ENCODE measurements at places on chromosomes 12 and 14.
A peak's percentile ranks its signal among the peaks of the same experiment; 100 is the strongest.

GRCh38 chr14:55897031-55897430, 221.2 kb upstream of the PELI2 start:
- no peak for DNase-seq

- no peak for DNase-seq
Observed at GRCh38 chr14:95257521-95257920, 62.2 kb downstream of the CLMN start.

DNA sequence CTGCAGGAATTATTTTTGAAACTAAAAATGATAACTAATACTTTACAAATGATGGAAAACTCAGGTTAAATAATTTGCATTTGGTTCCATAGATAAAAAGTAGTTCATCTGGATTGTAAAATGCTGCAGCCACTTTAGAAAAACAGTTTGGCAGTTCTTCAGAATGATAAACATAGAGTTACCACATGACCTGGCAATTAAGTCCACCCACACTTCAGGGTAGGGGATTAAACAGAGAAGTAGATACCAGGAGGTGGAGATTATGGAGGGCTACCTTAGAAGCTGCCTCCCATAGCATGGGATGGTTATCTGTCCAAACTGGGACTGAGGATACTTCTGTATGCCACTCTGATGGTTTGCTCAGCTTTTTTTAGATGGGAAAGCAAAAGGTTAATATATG, 22.2 kb downstream of the ARF6 start:
- DNase-seq = no peak

GRCh38 chr14:85516239-85517113, 13.5 kb upstream of the FLRT2 start:
- no peak for DNase-seq

- DNase-seq = no peak
Observed at GRCh38 chr12:74169607-74170006, 368.0 kb upstream of the ATXN7L3B start.

GRCh38 chr14:101254805-101255764, 306.2 kb upstream of the DIO3 start:
- DNase-seq = no peak

GRCh38 chr14:34983148-34983760, 462 bp downstream of the SRP54 start:
- no peak for DNase-seq

GRCh38 chr14:64234877-64235651, 59.1 kb downstream of the ESR2 start:
- DNase-seq = no peak

DNA sequence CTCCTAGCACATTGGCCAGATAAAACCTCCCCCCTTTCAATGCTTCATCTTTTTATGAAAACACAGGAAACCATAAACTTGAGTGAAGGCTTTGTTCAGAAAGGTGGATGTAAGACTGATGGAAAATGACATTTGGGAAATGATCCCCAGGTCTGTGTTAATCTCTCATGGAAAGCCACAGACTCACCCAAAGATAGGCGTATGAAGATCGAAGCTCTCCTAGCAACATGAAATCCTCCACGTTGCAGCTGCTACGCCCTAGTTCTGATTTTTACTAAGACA, 63.4 kb upstream of the PTGR2 start:
- DNase-seq = no peak

GRCh38 chr14:91805659-91806058, 61.7 kb downstream of the TC2N start:
- no peak for DNase-seq

DNA sequence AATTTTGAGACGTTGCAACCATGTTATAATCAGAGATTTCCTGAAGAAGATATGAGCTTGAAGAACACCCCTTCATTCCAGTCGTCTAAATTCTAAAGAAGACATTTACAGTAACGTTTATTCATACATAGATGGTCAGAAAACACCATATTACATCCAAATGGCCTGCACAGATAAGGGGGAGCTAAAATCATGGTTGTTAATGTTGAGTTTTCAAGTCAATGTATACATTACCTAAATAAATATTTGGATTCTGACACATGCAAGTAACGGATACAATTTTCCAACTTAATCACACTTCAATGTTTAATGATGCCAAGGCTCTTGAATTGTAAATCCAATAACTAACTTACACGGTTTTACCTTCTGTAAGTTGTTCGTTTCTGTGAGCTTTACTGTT, 318.4 kb downstream of the SLC6A15 start:
- DNase-seq = no peak

DNA sequence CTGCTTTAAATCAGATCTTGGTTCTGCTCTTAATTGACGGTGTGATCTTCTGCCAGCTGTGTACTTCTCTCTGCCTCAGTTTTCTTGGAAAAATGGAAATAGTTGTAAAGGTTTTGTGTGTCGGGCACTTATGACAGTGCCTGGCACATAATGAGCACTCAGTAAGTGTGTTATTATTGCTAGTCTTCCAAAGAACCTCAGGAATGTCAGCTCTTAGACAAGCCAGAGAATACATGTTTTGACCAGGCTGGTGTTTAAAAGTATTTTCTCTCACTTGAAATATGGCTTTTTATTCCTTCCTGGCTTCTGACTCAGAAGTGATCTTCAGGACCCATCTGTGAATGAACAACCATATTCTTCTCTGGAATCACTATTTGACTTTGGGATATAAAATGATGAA, 304.1 kb downstream of the SNAPC1 start:
- no peak for DNase-seq

- DNase-seq = peak; percentile 39
Observed at GRCh38 chr12:100267603-100268281, 765 bp downstream of the SCYL2 start.

DNA sequence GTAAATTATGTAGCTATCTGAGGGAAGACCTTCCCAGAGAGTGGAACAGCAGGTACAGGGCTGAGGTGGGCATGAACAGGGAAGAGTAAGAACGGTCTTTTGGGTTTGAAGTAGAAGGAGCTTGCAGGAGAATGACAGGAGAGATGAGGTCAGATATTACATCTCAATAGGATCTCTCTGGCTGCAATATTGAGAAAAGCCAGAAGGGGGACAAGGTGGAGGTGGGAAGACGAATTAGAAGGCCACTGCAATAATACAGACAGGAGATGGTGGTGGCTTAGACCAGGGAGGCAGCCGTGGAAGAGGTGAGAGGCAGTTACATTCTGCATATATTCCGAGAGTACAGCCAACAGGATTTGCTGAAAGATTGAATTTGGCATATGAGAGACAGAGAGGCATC, 310.2 kb downstream of the APAF1 start:
- peak; percentile 31 for DNase-seq

GRCh38 chr14:76589246-76589645, 172.0 kb upstream of the VASH1 start:
- no peak for DNase-seq

GRCh38 chr14:72663076-72663487, 230.8 kb downstream of the DPF3 start:
- DNase-seq = no peak

DNA sequence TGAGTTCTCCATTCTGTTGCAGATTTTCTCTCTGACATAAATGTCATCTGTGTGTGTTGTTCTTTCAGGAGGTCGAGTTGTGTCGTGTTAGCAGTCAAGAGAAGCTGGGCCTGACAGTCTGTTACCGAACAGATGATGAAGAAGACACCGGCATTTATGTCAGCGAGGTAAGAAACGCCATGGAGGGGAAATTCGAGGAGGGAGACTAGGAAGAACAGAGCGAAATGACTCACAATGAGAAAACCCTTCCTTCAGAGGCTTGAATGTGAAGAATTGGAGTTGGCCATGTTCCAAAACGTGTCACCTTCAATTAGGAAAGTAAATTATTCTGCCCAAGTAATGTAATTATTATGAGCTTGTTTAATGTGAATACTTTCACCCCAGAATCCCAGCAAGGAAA, 364.5 kb downstream of the PDZRN4 start:
- no peak for DNase-seq

DNA sequence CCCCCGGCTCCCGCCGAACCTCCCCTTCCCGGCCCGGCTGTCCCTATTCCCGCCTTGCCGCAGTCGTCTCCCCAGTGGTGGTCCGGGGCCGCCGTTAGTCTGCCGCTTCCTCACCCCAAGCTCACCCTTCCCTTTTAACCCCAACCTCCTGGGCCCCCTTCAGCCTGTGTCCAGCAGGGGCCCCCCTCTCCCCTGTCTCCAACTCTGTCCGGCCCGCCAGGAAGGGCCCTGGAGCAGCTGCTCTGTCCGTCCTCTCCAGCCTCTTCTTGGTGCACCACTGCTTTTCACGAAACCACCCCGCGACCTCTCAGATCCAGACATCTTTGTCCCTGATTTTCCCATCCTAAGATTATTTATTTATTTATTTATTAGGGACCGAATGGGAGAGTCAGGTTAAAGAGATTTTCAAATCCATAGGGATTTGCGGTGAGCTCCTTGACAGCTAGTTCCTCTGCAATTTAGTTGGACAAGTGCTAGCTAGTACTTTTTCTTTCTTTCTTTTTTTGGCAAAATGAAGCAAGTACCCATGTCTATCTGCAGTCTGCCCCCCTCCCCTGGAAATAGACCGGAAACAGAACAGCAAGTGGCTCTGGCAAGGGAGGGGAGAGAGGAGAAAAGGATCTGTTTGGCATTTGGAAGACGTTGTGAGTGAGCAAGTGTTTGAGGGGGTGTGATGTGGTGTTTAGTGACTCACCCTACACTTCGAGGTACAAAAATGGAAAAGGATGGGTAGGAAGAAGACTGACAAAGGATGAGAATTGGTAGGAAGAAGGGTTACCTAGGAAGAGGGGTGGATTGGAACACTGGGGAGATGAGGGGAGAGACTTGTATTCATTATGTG, 632 bp downstream of the UBR7 start:
- peak; percentile 65 for DNase-seq

DNA sequence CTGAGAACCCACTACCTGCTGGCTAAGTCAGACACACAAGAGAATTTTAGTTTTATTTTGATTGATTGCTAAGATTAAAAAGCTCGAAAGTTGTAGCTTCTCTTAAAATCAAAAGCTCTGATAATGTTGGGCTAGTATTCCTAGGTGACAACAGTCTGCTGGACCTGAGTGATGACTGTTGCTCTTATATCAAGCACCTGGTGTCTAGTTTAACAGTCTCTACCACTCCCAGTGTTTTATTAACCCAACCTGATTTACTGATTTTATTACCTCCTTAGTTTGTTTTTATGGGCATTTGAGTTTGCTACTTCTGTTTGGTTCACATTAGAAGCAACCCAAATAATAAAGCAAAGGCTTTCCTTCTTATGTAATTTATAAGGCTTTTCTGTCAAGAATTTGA, 41.8 kb downstream of the ATP6V1D start:
- DNase-seq = no peak

- no peak for DNase-seq
Observed at GRCh38 chr12:49403971-49404450, 36.7 kb downstream of the SPATS2 start.

- DNase-seq = peak; percentile 36
Observed at GRCh38 chr14:100653409-100653808, 66.2 kb upstream of the BEGAIN start.

DNA sequence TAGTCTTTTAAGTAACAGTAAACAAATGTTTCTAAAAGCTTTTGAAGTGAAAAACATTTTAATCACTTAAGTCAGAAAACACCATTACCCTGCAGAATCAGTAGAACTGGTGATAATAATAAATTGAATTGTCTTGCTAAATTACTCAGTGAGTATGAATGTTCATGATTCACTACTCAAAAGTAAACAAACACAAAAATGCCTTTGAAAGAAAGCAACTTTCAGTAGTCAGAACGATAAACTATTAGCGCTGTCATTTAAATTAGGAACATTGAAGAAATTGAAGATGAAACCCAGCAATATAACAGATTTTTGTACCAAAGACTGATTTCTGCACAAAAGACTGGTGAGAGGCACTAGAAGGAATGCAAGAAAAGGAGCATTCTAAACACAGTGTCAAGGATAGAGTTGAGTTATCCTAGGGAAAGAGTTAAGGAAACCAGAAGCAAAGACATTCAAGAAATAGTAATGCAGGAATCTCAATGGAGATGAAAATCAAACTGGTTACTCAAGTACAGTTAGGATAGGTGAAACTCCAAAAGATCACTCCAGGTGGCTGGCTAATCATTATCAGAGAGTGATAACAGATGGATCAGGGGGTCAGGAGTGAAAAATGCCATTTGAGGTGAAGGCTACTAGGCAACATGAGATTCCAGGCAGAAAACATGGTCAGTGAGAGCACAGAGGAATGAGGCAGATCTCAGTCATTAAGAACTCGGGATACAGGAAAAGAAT, 77.4 kb upstream of the ALG10 start:
- no peak for DNase-seq

GRCh38 chr12:87047691-87048090, 791.5 kb upstream of the MGAT4C start:
- no peak for DNase-seq

GRCh38 chr12:124438437-124439056, 128.9 kb downstream of the NCOR2 start:
- DNase-seq = no peak

- no peak for DNase-seq
Observed at GRCh38 chr14:105146181-105146975, 22.2 kb downstream of the JAG2 start.

DNA sequence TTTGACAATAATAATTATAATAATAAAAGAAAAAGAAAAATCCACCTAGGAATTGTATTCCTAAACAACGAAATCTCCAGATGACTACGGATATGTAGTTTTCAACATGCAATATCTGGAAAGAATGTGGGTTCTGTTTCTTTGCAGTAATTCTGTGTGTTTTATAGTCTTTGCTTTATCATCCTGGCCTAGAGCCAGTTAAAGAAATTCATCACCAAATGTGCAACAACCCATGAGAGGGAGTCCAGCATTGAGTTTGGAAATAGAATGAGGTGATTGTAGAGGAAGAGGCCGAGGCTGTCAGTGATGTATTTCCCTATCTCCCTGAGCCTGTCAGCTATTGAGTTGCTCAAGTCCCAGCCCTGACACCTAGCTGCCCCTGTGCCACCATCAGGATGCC, 200.5 kb upstream of the DCN start:
- no peak for DNase-seq

GRCh38 chr12:11827091-11828061, 177.9 kb downstream of the ETV6 start:
- DNase-seq = no peak

- no peak for DNase-seq
Observed at GRCh38 chr14:63848890-63849289, 3.9 kb upstream of the SYNE2 start.

DNA sequence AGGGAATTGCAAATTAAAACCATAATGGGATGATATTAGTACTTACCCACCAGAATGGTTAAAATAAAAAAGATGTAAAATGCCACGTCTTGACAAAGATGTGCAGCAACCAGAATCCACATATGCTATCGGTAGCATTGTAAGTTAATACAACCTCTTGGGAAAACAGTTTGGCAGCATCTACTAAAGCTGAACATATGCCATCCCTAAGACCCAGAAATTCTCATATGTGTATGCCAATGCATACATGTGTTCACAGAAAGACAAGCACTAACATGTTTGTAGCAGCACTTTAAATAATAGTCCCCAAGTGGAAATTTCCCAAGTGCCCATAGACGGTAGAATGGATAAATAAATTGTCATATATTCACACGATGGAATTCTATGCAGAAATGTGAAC, 28.3 kb upstream of the SLC5A8 start:
- DNase-seq = no peak

DNA sequence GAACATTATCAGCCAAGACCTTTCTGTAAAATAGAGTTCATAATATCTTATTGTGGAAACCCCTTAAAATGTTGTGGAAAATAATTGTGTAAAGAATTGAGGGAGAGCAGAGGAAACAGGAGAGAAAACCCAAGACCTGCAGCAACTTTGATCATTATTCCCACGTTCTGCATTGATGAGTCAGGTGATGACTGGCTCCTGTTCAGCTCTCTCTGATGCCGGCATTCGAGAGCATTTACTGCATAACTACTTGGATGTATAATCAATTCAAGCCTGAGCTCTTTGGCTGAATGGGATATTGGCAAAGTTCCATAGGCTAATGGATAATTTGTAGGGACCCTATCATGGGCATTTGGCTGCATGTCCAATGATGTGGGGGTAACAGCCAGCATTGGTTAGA, 176.3 kb upstream of the ARID2 start:
- no peak for DNase-seq

Data from KBM-7 (cell line).